ENCODE measurements at places on chromosomes 12 and 14.

- DNase-seq: peak; percentile 55
These were observed at the start of gene UNC119B for GRCh38 chr12:120710031-120710804. UNC119B (plus strand) TSS chr12:120710458; CDS start chr12:120710475, 17 bp downstream.

- DNase-seq: no peak
These were observed 28.1 kb upstream of the ADGRD1 start for GRCh38 chr12:130925666-130926015.

DNA sequence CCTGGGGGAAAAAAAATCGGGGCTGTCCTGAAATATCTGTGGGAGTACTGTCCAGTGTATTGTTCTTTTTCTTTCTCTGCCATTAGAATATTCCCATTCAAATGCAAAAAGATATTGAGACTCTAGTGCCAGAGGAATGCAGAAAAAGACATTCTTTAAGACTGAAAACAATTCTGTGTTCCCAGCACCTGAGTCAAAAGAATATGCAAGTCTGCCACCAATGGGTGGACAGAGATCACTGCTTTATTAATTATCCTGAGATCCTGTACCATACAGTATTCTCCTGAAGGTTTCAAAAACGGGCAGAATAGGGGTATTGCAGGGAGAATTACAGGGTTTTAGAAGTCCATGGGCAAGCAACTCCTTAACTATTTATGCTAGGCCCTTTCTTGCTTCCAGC, 361.8 kb downstream of the C12orf50 start:
- no peak for DNase-seq

GRCh38 chr14:105497671-105498429, 6.8 kb downstream of the TEDC1 start:
- no peak for DNase-seq

DNA sequence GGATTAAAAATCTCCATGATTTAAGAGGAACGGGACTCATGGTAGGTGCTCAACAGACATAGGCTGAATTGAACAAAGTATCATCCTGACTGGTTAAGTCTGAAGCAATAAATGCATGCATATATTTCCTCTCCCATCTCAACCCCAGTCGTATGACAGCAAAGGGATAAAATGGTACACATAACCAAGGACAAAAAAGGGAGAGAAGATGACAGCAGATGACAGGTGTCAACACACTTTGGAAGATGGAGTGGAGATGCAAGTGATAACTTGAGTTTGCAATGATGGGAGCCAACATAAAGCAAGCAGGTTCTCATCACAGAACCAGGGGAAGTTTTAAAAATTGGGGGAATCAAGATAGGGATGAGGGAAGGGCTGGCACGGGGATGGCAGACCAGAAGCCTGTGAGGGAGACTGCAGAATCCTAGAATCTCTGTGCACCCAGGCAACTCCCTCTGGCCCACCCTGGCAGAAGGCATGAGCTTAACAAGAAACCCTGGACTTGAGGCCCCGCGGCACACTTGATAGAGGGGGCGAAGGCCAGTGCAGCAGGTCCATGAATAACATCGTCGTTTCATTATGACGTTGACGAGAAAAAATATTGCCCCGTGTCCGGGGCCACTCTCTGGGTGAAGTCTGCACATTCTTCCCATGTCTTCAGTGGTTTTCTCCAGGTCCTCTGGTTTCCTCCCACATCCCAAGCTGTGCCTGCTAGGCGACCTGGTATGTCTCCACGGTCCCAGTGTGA, 5.0 kb downstream of the C1RL start:
- DNase-seq: no peak

DNA sequence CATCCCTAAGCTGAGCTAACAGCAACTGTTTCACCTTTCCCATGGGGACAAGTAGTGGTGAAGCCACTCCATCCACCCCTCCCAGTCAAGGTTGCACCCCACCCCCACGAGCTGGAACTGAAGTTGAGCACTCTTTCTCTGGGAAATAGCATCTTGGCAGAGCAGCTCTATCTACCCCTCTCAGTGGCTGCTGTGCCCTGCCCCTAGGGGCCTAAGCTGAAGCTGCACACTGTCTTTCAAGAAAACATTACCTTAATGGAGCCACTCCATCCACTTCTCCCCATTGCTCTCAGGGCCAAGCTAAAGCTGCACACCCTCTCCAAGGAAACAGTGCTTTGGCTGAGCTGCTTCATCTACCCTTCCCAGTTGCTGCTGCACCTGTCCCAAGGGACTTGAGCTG, 170.6 kb upstream of the CCDC196 start:
- no peak for DNase-seq

- DNase-seq: peak; percentile 67
These were observed 323.7 kb upstream of the OR4E1 start for GRCh38 chr14:21997300-21997699.

DNA sequence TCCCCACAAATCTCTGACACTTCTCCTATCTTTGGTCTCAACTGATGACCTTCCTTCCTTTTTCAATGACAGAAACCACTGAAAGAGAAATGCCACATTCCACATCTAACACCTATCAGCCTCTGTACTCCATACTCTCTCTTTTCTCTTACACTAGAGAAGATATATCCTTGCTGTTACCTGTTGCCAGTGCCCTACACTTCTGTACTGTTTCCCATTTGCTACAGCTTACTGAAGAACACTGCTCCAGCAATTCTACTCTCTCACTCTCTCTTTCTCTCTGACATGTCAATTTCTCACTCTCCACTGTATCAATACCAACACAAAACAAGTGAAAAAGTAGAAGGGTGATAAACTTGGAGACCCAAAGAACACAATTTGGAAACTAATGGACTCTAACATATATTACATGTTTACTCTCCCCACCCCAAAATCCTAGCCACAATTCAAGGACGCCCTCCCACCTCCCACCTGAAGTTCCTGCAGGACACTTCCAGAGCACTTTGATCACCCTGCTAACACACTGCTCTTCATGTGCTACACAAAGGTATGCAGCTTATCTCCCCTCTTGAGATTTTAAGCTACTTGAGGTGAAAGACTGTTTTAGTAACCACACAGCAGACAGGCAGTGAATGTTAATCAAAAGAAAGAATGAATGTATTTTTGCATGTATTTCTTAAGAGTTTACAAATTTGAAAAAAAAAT, 95.0 kb downstream of the MED13L start:
- no peak for DNase-seq

- DNase-seq: peak; percentile 11
These were observed 69.2 kb upstream of the ETV6 start for GRCh38 chr12:11580125-11580751.

- DNase-seq: no peak
These were observed 60.0 kb downstream of the HRK start for GRCh38 chr12:116821291-116821690.

GRCh38 chr12:11666131-11667050, 16.9 kb downstream of the ETV6 start:
- no peak for DNase-seq

- no peak for DNase-seq
These were observed 14.8 kb upstream of the LRTM2 start for GRCh38 chr12:1805441-1806081.

GRCh38 chr14:68611599-68611998, 181.3 kb downstream of the ZFP36L1 start:
- DNase-seq: no peak

DNA sequence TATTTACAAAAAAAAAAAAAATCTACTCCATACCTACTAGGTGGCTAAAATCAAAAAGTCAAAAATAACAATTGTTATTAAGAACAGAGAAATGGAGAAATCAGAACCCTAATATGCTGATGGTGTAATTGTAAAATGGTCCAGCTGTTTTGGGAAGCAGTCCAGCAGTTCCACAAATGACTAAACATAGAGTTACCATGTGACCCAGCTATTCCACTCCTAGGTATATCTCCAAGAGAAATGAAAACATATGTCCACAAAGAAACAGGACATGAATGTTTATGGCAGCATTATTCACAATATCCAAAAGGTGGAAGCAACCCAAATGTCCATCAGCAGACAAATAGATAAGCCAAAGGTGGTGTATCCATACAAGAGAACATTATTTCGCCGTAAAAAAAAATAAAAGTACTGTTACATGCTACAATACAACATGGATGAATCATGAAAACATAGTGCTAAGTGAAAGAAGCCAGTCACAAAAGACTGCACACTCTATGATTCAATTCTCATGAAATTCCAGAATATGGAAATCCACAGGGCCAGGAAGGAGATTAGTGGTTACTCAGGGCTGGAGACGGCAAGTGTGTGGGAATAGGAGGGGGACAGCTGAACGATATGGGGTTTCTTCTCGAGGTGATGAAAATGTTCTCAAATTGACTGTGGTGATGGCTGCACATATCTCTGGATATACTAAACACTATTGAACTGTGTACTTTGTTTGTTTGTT, 9.1 kb upstream of the DPF3 start:
- no peak for DNase-seq

GRCh38 chr14:97350415-97350814, 553.2 kb downstream of the VRK1 start:
- DNase-seq: no peak

DNA sequence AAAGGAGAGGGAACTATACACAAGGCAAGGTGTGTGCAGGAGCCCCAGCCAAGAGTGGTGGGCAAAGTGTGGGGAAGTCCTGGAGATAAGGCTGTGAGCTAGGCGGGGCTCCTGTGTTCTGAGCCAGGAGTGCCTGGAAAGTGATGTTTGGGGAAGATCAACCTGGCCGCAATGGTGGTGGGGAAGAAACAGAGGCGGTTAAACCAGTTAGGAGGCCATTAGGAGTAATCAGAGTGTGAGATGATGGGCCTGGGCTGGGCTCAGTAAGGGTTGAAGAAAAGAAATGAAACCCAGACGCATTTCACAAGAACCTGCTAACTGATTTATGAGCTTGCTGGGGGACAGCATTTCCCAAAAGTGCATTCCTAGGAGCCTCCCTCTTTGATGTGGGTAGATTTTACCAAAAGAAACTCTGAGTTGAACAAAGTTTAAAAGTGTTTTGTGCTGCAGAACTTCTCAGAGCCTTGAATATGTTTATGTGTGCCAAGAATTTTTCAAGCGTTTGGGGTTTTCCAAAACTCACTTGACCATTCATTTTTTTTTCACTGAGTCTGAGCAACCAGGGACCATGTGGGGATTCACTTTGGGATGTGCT, 34.2 kb upstream of the LRP1-AS start:
- no peak for DNase-seq

DNA sequence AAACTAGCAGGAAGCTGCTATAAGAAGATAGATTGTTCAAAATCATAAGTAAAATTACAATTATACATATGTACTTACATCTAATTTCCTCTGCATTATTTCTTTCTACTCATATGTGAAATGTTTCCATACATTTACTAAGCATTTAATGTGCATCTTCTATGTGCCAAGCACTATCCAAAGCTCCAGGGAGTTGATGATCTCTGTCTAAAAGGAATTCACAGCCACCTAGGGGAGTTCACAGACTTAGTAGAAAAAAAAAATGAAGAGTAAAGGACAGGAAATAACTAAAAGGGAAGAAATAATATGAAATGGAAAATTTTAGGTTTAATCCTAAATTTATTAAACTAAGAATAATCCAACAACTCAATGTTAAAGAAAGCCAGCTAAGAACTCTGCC, 91.7 kb downstream of the EFCAB11 start:
- DNase-seq: no peak

DNA sequence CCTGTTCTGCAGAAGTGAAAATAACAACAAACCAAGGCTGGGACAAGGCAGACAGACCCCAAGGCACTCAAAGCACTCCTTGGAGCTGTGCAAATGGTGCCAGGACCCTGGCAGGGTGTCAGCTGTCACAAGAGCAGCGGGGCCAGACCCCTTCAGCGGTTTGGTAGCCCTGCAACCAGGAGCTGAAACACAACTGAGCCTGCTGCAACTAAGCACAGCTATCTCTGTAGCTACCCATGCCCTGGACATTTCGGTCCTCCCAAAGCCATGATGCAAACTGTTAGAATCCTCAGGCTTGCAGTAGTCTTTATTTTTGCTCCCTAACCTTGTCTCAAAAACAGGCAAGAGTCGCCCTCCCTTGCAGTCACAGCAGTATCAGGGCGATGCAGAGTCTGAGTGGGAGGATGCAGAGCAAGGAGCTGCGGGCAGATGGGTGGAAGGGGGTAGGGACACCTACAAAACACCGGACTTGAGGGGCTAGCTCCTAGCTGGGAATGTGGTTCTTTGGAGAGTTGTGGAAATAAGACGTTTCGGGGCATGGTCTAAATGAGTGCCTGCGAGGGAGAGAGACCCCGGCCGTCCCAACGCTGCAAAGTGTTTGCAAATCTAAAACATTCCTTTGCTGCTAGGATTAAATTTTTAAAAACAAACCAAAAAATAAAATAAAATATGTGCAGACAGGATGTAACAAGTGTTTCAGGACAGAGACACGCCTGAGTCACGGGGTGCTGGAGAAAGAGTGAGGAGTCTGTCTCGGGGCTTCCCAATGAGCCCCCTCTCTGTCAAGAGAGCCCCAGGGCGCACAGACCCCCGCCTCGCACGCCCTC, 1.0 kb downstream of the NUAK1 start:
- no peak for DNase-seq

GRCh38 chr14:72682188-72682587, 211.7 kb downstream of the DPF3 start:
- DNase-seq: no peak

- no peak for DNase-seq
These were observed 45.9 kb downstream of the PAX9 start for GRCh38 chr14:36707570-36707969.

GRCh38 chr12:25253371-25254068, 2.8 kb upstream of the KRAS start:
- DNase-seq: no peak

GRCh38 chr12:78183824-78184223, 353.1 kb downstream of the NAV3 start:
- no peak for DNase-seq

DNA sequence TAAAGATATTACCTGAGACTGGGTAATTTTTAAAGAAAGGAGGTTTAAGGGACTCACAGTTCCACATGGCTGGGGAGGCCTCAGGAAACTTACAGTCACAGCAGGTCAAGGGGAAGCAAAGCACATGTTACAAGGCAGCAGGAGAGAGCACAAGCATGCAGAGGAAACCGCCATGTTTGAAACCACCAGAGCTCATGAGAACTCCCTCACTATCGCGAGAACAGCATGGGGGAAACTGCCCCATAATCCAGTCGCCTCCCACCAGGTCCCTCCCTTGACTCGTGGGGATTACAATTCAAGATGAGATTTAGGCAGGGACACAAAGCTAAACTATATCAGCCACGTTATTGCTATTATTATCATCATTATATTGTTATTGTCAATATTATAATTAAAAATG, 138.7 kb downstream of the RIMBP2 start:
- no peak for DNase-seq

- DNase-seq: no peak
These were observed 1105.4 kb downstream of the VRK1 start for GRCh38 chr14:97902630-97903029.
